ENCODE measurements at places on chromosomes 12 and 14.
A peak's percentile ranks its signal among the peaks of the same experiment; 100 is the strongest.

GRCh38 chr12:69266036-69266635, 26.8 kb downstream of the CPSF6 start:
- DNase-seq: no peak

DNA sequence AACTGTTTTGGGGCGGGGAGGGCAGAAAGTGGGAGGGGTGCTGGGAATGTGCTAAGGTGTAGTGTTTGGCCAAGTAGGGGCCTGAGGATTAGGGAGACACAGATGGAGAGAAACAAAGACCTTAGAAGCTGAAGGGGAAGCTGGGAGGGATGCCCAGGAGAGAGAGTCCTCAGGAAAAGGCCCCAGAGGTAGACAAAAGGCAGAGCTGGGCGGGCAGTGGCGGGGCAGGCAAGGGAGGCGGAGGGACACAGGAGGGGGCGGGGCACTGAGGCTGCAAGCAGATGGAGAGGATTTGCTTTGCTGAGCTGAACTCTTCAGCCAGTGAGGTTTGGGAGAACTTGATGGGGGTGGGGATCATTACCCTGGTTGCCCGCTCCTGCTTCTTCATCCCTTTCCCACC, 2.8 kb downstream of the PTMS start:
- no peak for DNase-seq

- no peak for DNase-seq
Observed at GRCh38 chr14:98510392-98510791, 761.6 kb downstream of the BCL11B start.

DNA sequence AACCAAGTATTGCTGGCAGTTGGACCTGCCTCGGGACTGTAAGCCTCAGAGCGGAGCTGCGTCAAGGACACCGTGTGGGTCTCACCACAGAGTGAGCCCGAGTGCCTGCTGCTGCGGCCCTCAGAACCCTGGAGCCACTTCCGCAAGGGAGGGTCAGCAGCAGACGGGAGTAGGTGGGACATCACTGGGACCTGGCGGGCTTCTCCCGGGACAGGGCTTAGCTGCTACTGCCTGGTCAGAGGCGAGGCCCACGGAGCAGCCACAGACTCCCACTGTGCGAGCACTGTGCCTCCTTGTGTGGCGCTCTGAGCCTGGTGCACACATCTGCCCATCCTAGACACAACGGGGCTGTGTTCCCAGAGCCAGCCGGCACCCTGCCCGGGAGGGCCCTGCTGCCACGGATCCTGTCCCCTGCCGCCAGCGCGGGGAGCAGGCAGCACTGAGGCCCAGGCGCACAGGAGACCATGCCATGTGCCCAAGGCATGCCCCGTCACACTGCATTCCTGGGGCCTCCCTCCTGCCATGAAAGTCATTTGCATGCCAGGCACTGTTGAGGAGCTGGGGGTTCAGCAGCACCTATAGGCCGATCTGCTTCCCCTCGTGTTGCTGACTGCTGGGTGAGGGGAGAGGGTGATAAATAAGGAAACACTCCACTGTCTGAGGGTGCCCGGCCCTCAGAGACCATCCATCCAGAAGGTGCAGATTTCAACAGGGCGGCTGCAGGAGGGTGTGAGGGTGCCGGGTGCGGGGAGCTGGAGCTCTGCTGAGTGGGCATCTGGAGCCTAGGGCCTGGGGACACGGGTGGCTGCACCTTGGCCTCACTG, 10.0 kb downstream of the HIP1R start:
- no peak for DNase-seq

- no peak for DNase-seq
Observed at GRCh38 chr12:30010071-30011052, 226.6 kb upstream of the TMTC1 start.

DNA sequence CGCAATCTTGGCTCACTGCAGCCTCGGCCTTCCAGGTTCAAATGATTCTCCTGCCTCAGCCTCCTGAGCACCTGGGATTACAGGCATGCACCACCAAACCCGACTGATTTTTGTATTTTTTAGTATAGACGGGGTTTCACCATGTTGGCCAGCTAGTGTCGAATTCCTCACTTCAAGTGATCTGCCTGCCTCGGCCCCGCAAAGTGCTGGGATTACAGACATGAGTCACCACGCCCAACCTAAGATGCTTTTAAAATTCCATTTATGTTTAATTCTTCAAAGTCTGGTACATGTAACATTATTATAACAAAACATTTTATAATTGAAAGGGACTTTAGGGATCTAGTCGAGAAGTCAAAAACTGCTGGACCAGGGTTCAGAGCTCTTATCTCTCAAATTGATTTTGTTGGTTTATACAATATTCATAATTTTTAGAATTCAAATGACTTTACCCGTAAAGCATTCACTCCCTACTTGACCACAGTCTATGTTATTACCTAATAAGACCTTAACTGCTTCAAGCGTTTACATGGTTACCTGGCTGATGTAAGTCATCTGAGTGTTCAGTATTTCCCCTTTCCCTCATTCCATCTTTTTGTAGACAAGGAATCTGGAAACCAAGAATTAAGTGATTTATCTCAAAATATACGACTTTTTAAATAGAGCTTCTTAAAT, 28.2 kb downstream of the RAP1B start:
- no peak for DNase-seq

DNA sequence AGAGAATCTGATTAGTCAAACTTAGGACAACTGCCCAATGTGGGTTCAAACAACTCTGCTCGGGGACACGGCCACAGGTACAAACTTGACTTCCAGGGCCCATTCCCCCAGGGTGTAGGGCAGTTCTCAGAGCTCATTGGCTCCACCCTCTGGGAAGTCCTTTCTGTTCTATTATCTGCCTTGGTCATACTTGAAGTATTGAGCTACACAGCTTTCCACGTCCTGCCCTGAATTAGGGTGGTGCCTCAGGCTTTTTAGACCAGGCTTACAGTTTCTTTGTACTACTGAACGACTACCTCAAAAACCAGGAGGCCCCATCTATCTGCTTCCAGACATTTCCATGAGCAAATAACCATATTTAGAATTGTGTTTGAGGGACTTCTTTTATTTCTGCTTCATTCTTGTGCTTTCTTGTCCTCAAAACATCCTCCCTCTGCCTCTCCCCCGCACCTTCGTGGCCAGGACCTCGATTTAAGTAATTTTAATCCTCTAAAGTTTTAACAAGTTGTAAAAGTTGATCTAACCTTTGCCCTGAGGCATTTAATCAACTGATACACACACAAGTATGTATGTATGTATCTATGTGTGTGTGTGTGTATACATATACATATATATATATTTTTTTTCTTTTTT, 281.7 kb upstream of the AMIGO2 start:
- peak; percentile 57 for DNase-seq

GRCh38 chr14:95679998-95680735, 6.1 kb upstream of the TCL1B start:
- DNase-seq: no peak

DNA sequence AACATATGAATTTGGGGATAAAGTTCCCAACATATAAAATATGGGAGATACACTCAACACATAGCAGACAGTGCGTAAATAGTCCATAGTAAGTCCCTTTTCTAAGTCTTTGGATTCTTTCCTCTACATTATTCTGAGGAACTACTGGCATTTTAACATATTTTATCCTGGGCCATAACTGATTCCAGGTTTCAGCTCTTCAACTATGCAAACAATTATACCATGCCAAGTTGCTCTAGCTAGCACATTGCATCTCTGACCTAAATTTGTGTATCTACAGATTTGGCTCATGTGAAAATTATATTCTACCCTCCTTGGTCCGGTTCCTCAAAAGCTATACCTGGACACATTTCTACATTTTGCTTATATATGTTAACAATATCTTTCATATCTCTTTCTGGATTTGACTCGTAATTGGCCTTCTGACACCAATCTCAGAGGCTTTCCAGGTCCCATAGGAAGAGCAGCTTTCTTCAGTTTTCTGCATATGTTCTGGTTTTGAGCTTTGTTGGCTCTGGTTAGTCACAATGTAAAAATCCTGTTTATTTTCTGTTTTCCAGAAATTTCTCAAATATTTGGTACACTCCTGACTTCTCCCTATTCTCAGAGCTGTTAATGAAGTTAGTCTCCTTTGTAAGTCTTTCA, 305.4 kb downstream of the BMP4 start:
- no peak for DNase-seq

- DNase-seq: no peak
Observed at GRCh38 chr12:69430942-69431590, 39.1 kb upstream of the FRS2 start.

DNA sequence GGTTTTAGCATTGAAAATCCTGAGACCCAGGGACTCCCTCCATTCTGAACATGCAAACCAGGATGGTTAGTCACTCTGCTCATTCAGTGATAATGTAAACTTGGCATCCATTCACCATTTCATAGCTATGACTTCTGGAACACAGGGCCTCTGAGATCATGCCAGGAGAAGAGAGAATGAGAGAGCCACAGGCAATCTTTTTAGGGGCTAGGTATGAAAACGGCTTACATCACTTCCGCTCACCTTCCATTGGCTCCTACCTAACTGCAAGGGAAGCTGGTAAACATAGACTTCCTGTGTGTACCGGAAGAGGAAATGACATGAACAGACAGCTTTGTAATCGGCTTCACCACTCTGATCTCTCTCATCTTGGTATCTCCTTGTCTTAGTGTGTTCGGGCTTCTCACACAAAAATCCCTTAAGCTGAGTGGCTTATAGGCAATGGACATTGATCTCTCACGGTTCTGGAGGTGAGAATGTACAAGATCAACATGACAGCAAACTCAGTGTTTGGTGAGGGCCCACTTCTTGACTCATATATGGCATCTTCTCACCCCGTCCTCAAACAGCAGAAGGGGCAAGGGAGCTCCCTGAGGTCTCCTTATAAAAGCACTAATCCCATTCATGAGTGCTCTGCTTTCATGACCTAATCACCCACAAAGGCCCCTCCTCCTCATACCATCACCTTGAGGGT, 465.9 kb upstream of the TBX3 start:
- no peak for DNase-seq

GRCh38 chr12:105644770-105645169, 314.3 kb downstream of the C12orf75 start:
- no peak for DNase-seq

DNA sequence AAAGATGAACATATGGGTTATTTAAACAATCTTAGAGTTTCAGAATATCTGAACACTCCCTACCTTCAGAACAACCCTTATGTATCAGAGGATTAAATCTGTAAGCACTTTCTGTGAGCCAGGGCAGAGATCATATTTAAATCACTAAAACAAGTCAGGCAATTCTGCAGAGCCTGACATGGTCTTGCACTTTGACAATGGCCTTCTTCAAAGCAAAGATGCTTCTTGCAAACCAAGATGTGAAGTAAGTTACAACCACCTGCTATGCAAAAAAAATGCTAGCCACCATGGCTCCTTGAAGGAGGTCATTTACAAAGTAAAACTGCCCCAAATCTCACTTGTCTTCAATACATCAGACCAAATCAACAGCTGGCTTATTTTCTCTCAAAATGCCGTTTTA, 3.2 kb downstream of the PPP1CC start:
- no peak for DNase-seq

DNA sequence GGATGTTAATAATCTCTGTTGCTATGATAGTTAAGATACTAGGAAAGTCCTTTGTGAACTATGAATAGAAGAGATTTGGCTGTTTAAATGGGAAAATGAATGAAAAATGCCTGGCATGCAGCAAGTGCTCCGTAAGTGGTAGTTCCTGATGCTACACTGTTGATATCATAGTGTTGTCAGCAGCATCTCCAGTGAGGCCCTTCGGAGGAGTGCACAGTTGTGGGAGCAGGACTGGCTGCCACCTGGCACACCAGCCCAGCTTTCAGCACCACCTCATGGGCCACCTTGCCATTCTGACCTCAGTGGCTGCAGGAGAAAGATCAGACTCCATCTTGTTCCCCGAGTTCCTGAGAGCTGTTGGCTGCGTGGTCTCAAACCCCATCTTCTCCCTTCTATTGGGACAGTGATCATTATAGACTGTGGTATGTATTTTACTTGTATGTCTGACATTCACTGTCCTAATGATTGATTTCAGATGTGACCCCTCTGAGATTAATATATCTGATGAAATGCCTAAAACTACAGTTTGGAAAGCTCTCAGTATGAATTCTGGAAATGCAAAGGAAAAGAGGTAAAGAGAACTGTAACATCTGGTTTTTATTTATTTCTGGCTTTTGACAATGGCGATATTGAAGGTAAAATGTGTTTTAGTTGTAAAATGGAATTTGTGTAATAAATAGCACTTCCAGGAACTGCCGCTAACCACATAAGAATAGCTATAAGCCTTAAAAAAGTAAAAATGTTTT, 80.9 kb downstream of the SLC4A8 start:
- no peak for DNase-seq

- no peak for DNase-seq
Observed at GRCh38 chr12:77727442-77728001, 103.2 kb upstream of the NAV3 start.

GRCh38 chr12:11152725-11153124, 18.3 kb upstream of the SMIM10L1 start:
- DNase-seq: no peak

- no peak for DNase-seq
Observed at GRCh38 chr12:78146365-78146772, 315.7 kb downstream of the NAV3 start.
